Activated T-cell treated with anti-CD3 and anti-CD28 coated beads, Interleukin-2, amount 50 U/mL, for 72 hours (primary cell): ENCODE measurements at places on chromosomes 5 and 9.

GRCh38 chr5:128762661-128763306, 202.5 kb upstream of the SLC27A6 start:
- no peak for DNase-seq

DNA sequence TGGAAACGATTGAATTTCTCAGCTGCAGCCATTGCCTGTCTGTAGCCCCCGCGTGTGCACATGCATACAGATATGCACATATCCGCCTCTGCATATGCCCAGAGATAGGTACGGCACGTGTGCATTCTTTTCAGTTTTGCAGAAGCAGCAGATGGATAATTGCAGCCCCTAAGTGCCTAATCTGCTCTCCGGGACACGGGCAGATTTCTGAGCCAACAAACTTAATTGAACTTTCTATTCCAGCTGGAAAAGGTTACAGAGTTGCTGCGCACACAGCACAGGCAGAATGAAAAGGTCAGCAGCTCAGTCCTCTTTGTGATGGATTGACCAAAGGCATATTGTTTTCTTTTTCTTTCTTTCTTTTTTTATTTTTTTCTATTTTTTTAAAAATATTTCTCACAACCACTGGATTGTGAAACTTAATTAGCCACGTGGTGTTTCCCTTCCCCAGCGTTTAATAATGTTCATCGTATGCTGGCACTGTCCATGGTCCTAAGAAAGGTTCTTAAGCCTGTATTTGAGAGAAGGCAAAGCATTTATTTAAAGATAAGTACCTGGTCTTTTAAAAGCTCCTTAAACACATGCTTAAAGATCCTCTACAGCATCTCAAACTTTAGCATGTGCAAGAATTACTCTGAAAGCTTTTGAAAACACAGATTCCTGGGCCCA, 270.2 kb upstream of the BRINP1 start:
- DNase-seq, result no peak

DNA sequence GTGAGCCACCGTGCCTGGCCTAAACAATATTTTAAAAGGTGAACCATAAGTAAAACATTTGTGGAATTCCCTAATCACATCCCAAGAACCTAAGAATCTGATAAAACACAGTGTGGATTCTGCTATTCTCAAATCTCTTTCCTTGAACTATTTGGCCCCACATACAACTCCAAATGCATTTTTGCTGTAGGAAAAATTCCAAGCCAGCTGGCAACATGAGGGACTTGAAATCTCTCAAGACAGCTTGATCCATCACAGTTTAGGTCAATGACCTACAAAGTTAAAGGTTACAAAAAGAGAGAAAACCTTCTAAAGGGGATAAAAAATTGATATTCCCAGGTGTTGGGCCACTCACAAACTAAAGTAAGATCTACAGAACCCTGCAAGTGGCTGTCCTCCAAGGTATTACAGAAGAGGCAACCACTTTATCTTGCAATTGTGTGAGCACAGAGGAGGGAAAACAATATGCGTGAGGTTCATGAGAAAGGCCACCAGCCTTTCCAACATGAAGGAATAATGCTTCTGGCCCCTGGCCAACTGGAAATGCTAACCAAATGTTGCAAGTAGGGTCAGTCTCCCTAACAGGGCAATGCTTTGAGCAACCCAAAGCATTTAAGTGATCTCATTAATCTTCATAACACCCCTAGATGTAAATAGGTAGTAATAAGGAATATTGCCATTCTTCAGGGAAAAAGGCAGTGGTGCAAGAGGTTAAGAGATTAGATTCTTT, 221.4 kb downstream of the SEMA5A start:
- DNase-seq, result no peak

- no peak for DNase-seq
These were observed 52.9 kb upstream of the ANGPTL2 start for GRCh38 chr9:127175319-127175715.

- DNase-seq, result no peak
These were observed 123.8 kb upstream of the PHYKPL start for GRCh38 chr5:178356431-178356872.

DNA sequence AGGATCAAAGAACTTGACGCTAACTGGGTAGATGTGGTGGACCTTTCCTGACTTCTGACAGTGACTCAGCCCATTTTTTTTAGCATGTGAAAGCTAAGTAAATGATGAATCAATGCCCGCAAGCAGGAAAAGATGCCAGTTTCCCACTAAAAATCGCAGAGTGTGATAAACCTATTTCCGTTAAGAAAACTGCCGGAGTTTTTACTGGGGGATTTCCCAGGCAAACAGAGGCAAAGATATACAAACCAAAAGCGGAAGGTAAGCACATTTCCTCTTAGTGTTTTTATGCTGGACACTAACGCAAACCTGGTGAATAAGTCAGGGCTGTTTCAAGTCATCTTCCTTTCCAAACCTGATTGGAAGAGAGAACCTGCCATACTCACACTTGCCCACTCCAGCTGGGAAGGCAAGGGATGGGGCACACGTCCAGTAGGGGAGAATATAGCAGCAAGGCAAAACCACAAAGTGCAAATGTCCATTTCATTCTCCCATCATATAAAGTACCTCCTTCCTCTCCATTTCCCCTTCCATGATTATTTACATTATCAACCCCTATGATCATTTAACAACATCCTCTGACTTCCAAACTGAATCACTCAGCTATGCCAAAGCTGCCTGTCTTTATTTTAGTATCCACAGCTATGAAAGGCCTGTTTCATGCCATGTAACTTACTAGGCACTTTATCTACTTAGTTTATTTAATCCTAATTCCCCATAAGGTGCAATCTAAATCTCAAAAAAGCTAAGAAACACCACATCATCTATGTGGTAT, 349.7 kb upstream of the RFX3 start:
- no peak for DNase-seq

GRCh38 chr5:35771300-35771699, 85.4 kb upstream of the IL7R start:
- DNase-seq, result no peak

- DNase-seq, result no peak
These were observed 38.9 kb upstream of the DAB2IP start for GRCh38 chr9:121612511-121612998.

DNA sequence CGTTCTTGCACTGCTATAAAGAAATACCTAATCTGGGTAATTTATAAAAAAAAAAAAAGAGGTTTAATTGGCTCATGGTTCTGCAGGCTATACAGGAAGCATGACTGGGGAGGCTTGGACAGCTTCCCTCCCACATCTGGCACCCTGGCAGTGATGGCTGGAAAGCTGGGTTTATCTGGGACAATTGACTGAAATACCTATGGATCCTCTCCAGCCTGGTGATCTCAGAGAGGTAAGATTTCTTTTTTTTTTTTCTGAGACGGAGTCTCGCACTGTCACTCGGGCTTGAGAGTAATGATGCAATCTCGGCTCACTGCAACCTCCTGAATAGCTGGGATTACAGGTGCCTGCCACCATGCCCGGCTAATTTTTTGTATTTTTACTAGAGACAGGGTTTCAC, 22.7 kb upstream of the UGCG start:
- DNase-seq, result no peak

DNA sequence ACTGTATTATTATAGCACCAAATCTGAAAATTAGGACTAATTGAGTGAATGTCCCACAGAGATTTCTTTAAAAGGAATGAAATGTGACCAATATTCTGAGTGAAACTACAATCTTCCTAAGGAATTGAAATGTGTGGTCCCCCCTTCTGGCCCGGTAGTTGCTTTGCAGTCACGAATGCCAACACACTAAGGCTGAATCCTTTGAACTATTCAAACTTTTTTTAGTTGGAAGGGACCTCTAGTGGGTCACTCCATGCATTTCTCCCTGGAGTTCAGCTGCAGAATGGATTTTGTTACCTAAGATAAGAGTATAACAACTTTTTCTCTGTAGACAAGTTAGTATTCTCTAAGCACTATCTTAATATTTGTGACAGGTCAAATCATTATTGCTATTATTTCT, 2.8 kb downstream of the CDH6 start:
- DNase-seq, result no peak

GRCh38 chr5:176948458-176948857, 49.3 kb upstream of the HK3 start:
- no peak for DNase-seq

DNA sequence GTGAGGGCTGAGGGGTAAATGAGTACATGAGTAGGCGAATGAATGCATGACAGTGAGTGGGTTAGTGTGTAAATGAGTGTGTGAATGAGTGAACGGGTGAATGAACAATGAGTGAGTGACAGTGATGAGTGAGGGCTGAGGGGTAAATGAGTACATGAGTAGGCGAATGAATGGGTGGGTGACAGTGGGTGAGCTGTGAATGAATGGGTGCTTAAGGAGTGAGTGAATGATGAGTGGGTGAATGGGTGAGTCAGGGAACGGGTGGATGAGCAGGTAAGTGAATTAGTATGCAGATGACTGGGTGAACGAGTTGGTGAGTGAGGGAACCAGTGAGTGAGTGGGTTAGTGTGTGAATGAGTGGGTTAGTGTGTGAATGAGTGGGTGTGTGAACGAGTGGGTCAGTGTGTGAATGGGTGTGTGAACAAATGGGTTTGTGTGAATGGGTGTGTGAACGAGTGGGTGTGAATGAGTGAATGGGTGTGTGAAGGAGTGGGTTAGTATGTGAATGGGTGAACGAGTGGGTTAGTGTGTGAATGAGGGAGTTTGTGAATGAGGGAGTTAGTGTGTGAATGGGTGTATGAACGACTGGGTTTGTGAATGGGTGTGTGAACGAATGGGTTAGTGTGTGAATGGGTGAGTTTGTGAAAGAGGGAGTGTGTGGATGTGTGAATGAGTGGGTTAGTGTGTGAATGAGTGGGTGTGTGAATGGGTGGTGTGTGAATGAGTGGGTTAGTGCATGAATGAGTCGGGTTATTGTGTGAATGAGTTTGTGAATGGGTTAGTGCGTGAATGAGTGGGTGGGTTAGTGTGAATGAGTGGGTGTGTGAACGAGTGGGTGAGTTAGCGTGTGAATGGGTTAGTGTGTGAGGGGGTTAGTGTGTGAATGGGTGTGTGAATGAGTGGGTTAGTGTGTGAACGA, 32.9 kb downstream of the NKD2 start:
- DNase-seq, result no peak

- no peak for DNase-seq
These were observed 25.9 kb upstream of the UNC5A start for GRCh38 chr5:176784218-176785165.
